ENCODE measurements at places on chromosomes 12 and 14.

GRCh38 chr12:121288158-121288845 lies 8.2 kb downstream of the CAMKK2 start:
- no peak for DNase-seq

GRCh38 chr12:1773937-1774655 lies 46.3 kb upstream of the LRTM2 start:
- DNase-seq, result no peak

DNA sequence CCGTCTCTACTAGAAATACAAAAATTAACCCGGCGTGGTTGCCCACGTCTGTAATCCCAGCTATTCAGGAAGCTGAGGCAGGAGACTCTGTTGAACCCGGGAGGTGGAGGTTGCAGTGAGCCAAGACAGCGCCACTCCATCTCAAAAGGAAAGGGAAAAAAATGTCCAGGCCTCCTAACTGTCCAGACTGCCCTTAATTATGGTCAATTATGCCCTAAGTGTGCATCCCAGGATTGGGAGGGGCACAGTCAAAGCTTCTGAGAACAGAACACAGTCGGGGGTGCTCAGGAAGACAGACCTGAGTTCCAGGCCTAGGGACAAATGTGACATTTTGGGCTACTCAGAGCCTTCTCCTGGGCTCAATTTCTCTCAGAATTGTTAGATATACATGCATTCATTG lies 31.8 kb upstream of the SMUG1 start:
- DNase-seq, result no peak

DNA sequence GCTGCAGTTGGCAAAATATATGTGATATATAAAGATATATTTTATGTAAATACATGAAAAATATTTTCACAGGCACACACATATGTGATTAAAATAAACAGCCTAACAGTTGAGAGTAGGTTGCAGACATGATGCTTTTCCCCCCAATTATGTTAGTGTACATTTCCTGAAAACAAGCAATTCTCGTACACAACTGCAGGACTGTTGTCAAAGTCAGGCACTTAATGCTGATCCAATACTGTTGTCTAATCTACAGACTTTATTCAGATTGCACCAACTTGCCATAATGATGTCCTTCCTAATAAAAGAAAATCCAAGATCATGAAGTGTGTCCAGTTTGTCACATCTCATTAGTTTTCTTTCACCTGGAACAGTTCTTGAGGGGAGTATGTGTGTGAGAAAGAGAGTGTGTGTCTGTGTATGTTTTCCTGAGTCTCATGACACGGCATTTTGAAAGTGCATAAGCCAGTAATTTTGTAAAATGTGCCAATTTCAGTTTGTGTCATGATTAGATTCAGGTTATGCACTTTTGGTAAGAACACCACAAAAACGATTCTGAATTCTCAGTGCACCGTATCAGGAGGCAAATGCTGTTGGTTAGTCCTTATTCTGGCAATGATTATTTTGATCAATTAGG lies 16.5 kb upstream of the SEL1L start:
- DNase-seq, result no peak

DNA sequence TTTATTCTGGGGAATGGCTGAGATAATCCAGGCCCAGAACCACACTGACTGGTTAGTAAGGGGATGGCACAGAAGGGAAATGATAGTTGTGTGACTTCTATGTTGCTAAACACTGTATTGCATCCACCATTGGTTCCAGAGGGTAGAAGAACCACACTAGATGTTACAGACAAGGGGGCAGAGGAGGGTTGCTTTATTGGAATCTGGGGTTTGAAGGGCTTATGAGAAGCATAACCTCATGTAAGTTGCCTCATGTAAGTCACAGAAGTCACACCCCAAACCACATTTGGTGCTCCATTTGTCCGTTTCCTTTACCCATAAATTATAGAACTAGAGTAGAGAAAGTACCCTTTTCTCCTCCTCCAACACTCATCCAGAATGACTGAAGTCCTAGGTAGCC lies 5.5 kb upstream of the PSMA6 start:
- DNase-seq, result no peak

- no peak for DNase-seq
Measured at GRCh38 chr14:54083549-54084239, 127.1 kb upstream of the BMP4 start.

GRCh38 chr12:124608450-124608870 lies 41.0 kb upstream of the NCOR2 start:
- no peak for DNase-seq

GRCh38 chr14:99427632-99428300 lies 52.9 kb downstream of the SETD3 start:
- peak; percentile 92 for DNase-seq

DNA sequence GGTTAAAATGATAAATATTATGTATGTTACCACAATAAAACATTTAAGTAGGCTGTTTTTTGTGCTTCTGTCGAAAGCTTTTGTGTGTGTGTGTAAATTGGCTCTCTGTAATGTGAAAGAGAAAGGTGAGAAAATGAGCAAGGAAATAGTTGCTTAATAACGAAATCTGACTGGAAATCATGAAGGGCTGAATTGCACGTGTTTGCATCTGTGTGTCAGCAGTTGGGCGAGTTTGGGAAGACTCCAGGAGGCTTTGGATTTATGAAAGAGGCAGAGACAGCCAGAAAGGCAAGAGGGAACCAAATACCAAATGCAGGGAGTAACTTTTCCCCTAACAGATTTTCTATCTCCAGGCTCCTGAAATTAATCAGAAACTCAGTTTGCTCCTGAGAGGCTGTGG lies 47.2 kb upstream of the PLEKHG3 start:
- no peak for DNase-seq

GRCh38 chr12:29159661-29160060 lies 10.6 kb downstream of the FAR2 start:
- no peak for DNase-seq

- no peak for DNase-seq
Measured at GRCh38 chr12:55642669-55643068, 6.0 kb downstream of the OR10P1 start.

GRCh38 chr14:86942936-86943335 lies 1050.0 kb downstream of the GALC start:
- DNase-seq, result no peak

DNA sequence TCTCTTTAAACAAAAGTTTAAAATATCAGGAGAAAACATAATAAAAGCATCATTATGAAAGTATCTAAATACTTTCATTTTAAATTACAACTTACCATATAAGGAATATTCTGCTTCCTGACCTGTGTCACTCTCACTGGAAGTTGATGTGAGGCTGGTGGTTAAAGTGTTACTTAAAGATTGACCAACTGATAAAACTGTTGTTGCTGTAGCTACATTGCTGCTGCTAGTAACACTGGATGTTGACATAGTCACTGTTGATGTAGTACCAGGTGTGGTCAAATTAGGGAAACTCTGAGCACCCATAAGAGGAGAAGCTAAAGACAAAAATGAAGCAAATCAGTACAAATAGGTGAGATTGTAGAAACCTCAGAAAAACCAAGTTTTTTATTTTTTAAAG lies 79.9 kb downstream of the HECTD1 start:
- no peak for DNase-seq

GRCh38 chr12:83763425-83763824 lies 1076.7 kb downstream of the TMTC2 start:
- no peak for DNase-seq

GRCh38 chr12:57093415-57094207 lies 4.7 kb downstream of the NAB2 start:
- DNase-seq, result peak; percentile 89

GRCh38 chr14:97410667-97411620 lies 613.8 kb downstream of the VRK1 start:
- DNase-seq, result no peak

GRCh38 chr12:128867466-128867865 lies 14.2 kb downstream of the GLT1D1 start:
- DNase-seq, result no peak

DNA sequence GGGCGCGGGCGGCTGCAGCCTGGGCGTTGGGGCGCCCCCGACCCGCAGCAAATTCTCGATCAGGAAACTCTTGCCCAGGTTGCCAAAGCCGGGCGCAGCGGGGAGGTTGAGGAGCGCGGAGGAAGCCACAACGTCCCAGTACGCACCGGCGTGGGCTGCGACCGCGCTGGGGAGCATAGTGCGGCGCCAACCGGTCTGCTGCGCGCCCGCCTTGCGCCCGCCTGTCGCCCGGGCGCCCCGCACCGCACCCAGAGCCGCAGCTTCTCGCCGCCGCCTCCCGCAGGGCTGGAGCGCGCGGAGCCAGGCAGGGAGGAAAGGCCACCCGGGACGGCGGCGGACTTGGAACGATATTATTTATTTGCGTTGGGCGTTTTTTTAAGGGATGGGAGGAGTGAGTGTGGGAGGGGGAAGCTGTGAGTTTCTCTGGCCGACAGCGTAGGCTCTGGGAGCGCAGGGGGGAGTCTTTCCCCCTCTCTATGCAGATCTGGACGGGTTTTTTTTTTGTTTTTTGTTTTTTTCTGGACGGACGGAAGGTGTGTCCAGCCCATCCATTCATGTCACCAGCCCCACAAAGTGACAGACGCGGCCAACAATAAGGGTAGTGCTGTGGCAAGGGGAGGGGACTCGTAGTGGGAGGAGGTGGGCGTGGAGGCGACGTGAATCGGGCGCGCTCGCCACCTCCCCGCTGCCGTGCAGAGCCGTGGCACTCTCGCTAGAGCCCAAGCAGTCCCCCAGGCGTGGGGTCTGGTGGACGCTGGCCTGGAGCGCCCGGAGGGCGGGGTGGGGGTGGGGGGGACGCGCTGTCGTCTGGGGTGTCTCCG lies at the start of gene DBX2:
TSS of gene DBX2 (minus strand) at position 349 of the 821 bp plus-strand sequence. CDS start at position 177, 172 bp downstream.
- DNase-seq, result no peak

DNA sequence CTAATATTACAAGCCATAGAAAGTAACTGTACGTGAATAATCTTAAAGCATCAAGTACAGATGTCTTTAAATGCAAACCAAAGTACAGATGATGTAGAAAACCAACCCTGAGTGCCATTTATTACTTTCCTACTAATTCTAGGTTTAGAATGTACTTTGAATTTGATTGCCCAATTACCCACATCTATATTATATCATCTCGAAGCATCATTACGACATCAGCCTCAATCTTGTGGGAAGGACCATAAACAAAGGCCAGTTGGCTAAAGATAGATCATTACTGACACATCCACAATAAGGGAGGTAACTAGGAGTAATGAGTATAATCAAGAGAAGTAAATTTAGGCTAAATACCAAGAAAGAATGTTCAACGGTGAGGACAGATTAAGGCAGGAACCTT lies 478.9 kb downstream of the BCAT1 start:
- no peak for DNase-seq

DNA sequence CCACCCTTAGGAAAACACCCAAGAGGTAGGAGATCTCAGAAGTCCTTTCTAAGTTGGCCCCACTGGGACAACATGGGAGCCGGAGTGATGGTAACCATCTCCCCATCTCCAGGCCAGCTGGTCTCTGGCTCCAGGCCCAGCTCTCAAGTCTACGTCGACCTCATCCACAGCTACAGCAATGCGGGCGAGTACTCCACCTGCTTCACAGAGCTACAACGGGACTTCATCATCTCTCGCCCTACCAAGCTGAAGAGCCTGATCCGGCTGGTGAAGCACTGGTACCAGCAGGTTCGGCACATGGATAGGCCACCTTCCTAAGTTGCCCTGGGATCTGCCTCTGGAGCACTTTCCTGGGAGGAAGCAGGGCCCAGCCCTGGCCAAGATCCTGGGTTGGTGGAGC lies 11.0 kb upstream of the OAS2 start:
- no peak for DNase-seq

DNA sequence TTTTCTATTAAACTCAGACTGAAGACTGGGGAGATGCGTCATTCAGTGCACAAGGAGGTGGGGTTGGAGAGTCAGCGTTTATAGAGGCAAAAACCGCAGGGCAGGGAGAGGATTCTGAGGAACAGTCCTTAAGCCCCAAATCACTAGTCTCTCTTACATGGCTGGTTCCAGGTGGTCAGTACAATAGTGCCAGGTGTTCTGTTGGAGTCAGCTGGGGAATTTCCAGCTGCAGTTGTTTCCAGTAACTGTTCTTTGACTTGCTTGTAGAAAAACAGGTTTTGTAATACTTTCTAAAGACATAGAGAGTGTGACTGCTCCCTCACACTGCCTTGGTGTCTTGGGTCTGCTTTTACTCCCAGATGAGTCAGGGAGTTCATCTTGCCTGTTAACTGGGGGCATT lies 192.2 kb downstream of the TMTC3 start:
- DNase-seq, result no peak

GRCh38 chr12:113418213-113418879 lies 3.8 kb upstream of the SDSL start:
- no peak for DNase-seq

GRCh38 chr12:2959505-2960389 lies 550 bp downstream of the TEAD4 start:
- peak; percentile 66 for DNase-seq

- no peak for DNase-seq
Measured at GRCh38 chr12:24246934-24247333, 297.5 kb upstream of the SOX5 start.

GRCh38 chr12:16581416-16581815 lies 24.5 kb downstream of the LMO3 start:
- no peak for DNase-seq

DNA sequence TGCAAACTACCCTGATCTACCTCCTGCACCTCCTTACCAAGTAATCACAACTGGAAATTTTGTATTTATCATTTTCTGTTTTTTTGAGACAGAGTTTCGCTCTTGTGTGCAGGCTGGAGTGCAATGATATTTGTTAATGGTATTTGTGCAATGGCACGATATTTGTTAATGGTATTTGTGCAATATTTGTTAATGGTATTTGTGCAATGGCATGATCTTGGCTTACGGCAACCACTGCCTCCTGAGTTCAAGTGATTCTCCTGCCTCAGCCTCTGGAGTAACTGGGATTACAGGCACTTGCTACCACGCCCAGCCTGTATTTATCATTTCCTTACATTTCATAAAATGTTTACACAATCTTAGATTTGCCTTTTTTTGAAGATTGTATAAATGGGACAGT lies 5.7 kb upstream of the NECAP1 start:
- DNase-seq, result no peak

- no peak for DNase-seq
Measured at GRCh38 chr12:123421314-123421713, 15.2 kb downstream of the RILPL2 start.

DNA sequence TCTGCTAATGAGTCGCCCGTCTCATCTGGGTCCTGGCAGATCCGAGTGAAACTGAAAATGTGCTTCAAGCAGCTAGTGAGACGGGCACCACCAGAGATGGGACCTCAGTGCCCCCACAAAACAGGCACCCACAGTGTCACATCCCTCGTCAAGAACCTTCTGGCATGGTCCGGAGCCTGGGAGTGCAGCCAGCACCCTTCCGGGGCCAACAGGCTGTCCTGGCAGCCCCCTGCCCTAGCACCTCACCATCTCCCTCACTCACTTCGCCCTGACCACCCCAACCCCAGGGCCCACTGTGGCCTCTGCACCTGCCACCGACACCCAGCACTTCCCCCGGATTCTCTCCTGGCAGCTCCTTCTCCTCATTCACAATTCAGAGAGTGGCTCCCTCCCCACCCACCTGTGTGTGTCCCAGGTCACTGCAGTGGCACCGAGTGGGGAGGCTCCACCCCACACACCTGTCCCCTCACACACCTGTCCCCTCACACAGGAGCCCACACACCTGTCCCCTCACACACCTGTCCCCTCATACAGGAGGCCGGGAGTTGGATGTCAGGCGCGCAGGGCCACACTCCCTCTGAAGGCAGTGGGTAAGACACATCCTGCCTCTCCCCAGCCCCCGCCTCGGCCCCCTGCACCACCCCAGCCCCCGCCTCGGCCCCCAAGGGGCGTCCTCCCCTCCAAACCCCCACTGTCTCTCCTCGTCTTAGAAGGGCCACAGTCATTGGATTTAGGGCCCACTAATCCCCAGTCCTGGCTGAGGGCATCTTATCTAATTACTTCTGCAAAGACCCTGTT lies 7.9 kb downstream of the GALNT9 start:
- DNase-seq, result no peak
